Neural crest cell (in vitro differentiated cells): ENCODE measurements at places on chromosomes 1 and 21.

DNA sequence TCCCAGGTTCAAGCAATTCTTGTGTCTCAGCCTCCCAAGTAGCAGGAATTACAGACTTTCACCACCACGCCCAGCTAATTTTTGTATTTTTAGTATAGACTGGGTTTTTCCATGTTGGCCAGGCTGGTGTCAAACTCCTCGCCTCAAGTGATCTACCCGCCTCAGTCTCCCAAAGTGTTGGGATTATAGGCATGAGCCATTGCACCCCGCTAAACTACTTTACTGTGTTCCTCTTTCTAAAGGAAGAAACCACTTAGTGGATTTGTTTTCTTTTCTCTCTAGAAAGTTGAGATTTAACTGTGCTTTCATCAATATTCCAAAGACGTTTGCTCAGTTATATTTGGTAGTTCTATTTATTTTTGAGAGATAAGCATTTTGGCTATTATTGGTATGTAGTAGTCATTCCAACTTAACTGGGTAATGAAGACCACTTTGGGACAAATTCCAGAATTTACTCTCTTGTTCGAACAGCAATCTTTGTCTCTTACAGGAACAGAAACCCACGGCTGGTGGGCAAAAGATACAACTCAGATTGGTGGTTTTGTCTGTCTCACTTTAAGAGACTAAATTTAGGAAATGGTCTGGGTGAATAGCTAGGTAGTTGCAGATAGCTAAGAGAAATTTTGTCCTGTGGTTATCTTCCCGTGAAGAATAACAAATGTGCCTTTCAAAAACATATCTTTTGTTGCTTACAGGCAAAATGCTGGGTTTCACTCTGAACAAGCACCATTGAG is 103.5 kb upstream of the CD55 start:
- DNase-seq = no peak

DNA sequence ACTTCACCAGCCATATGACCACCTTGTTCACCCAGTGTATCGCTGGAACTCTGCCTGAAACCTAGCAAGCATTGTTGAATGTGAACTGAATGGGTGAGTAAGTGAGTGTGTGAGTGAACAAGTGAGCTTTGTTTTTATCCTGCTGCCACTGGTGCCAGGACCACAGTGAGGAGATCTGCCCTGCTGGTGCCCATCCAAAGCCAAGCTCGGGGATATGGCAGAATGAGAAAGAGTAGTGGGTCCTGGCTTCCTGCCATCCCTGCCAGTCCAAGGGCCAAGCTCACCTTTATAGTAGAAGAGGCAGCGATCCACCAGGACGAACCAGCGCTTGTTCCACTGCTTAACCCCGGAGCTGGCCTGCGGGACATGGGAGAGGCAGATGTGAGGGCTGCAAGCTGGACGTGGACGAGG is 53.4 kb upstream of the GOLT1A start:
- DNase-seq = no peak

- no peak for DNase-seq
Measured at GRCh38 chr1:145901312-145902021, 8.4 kb downstream of the ITGA10 start.

- DNase-seq = no peak
Measured at GRCh38 chr1:54405898-54406293, 298 bp downstream of the SSBP3 start.

DNA sequence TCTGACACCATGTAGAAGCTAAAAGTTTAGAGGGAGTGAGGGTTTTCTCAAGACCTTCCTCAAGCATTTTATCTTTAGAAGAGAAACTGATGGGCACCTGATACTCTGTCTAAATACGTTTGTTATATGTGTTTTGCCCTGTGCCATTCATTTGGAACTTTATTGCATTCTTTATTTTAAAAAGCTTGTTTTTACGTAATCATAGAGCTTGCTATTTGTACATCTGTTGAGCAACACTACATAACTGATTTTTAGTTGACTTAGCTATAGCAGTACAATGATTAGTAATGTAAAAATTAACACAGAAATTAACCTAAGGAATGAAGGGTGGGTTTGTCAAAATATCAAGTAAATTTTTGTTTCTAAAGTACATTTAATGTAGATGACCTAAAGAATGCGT is 88.5 kb downstream of the RUNX3 start:
- no peak for DNase-seq

DNA sequence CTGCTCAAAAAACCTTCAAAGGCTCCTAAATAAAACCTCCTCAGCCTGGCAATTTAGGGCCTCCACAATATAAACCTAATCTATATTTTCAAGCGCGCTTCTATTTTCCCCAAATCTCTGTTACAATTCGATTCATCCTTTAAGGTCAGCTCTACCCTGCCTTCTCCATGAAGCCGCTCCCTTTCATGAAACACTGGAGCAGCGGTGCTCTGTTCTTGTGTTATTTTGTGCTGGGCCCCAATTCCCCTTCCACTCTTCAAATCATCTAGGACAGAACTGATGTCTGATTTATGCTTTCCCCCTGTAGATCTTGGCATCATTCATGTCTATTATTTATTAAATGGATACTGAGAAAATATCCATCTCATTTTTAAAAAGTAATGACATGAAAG is 6.9 kb downstream of the ERRFI1 start:
- no peak for DNase-seq

DNA sequence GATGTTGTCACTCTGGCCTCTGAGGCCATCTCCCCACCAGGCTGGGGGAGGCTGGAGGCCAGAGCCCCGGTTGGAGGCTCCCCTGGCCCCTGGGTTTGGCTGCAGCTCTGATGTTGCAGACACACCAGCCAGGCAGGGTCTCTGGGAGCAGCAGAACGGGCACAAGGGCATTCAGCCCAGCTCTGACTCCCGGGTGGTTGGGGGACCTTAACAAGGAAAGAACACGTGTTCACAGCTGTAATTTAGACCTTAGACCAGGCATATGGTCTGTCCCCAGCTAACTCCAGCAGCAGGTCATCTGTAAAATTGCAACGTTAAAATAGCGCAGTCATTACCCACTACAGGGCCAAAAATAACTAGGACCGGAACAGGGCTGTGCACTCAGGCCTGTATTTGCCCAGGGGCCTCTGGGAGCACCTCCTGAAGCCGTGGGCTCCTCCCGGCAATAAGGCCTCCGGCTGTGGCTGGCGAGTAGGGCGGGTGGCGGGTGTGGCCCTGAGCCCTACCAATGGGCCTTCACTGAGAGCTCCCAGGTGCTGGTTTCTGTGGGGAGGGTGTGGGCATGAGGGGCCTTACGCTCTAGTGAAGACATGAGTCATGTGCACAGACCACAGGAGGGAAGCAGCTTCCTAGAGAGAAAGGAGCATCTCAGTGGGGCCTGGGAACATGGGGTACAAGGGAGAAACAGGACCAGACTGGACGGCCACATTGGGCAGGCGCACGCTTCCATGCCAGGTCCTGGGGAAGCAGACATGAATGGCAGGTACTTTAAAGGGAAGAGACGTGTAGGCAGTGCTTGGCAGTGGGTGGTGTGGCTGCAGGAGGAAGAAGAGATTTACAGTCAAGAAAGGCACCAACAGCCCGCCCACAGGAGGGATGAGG is 6.1 kb downstream of the LDLRAP1 start:
- no peak for DNase-seq

- no peak for DNase-seq
Measured at GRCh38 chr21:37455504-37455911, 88.9 kb downstream of the DYRK1A start.

DNA sequence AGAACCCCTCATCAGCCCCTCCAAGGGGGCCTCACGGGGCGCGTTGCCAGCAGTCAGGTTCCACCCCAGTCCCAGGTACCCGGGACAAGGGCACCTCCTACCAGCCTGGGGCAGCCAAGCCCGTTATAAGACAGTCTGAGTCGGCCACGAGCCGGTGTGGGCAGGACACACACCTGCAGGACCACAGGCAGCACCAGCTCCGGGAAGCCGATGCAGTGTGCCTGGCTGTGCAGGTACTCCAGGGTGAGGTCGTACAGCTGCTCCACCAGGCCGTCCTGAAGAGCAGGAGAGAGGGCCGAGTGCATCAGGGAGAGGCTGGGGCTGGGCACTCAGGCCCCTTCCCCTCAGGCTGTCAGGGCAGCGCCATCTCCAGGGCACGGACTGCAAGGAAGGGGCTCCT is 11.1 kb downstream of the NOC2L start:
- DNase-seq = no peak

GRCh38 chr1:89962024-89962741 is 32.7 kb upstream of the ZNF326 start:
- no peak for DNase-seq

- no peak for DNase-seq
Measured at GRCh38 chr1:191760016-191760415, 398.2 kb upstream of the RGS18 start.

DNA sequence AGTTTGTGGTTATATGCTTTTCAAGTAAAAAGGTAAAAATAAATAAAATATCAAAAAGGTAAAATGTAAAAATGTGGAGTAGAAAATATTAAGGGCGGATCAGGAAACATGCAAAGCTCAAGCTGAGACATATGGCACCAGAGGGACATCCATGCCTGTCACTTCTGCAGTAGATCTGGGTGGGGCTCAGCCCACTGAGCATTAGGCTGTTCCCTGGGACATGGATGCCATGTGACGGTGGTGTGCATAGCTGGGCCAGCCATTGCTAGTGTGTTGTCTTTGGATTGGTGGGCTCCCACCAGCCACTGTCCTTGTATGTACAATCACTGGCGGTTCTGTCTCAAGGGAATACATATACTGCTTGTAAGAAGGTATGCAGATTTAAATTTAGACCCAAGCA is 3.0 kb downstream of the TTC13 start:
- DNase-seq = no peak

- DNase-seq = no peak
Measured at GRCh38 chr21:34967509-34968289, 81.4 kb downstream of the RUNX1 start.

DNA sequence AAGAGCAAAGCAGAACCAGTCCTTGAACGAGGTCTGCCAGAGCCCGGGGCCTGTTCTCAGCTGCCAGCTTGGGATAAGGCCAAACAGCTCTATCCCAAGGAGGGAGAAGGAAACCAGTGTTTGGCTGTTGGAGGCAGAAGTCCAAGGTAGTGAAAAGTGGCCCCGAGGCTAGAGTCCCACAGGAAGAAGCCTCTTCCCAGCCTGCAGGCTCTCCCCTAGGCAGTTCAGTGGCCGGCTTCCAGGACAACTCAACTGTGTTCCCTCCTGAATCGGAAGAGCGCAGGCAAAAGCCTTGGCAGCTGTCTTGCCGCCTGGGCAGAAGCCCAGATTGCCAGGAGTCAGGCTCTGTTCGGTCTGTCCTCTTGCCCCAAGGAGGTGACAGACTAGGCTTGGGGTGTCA is 19.3 kb downstream of the QSOX1 start:
- DNase-seq = no peak

DNA sequence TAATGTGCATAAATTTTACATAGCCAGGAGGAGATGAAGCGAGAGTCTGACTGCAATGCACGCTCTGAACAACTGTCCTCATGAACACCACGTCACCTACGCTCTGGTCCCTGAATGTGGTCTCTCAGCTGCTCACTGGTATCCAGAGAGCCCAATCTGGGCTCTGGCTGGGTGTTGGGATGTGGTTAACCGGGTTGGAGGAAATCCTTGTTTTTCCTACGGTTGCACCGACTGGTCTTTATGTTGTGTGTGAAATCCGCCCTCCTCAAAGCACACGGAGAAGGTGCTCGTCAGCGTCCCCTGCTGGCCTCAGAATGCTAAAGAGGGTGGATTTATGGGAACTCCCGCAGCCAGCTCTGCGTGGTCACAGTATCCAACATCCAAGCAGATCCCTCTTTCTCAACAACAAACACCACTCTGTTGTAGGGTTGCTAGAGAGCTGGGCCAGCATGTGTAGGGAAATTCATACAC is 51.8 kb upstream of the FAM89A start:
- peak; percentile 63 for DNase-seq

DNA sequence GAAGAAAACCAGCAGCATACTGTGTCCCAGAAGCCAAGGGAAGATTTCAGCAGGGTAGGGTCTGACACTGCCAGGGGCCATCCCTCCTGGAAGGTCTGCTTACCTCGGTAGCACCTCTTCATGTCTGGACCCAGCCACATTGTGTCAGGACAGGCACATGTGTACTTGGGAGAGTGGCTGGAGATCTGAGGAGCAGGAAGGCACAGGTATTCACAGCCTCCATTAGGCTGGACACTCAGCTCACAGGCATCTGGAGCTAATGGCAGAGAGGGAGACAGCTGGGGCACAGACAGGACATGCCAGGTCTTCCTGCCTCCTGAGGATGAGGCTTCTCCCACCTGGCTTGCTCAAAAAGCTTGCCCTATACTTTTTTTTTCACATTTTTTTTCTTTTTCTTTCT is 19.9 kb upstream of the MAGOH start:
- DNase-seq = no peak

GRCh38 chr1:21754583-21754982 is 28.4 kb downstream of the USP48 start:
- DNase-seq = no peak

DNA sequence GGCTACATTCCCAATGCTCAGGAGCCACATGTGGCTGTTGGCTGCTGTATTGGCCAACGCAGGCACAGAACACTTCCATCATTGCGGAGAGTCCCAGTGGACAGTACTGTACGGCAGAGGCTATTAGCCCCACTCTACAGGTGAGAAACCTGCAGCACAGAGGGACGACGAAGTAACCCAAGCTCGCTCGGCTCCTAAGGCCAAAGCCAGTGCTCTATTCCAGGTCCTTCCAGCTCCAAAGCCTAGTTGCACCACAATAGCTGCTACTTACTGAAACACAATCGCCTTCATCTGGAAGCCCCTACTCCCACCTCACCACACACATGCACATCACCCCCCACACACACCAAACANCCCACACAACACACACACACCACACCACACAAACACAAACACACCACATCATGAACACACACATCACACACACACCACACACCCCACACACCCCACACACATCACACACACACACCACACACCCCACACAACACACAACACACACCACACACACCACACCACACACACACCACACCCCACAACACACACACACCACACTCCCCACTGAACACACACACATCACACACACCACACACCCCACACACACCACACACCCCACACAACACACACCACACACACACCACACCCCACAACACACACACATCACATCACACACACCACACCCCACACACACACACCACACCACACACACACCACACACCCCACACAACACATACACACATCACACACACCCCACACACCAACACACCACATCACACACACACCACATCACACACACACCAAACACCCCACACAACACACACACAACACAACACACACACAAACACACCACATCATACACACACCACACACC is 3.2 kb downstream of the LYPD8 start:
- no peak for DNase-seq

DNA sequence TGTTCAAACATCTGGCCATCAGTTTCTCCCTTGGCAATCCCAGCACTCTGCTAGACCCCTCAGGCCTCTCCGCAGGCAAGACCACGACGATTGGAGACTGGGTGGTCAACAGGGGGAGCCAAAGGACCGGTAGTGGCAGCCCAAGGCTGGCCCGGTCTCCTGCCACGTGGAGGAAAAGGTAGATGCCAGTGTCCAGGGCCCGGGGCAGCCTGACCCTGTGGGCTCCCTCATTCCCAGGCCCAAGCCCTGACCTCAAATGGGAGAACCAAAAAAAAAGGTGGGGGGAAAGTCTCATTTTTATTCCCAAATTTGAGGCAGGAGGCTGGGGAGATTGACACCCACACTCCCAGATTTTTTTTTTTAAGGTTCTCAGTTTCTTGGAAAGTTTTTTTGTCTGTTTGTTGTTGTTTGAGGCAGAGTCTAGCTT is 24.8 kb downstream of the S100A6 start:
- DNase-seq = peak; percentile 90
